ENCODE measurements at places on chromosomes 12 and 14.

- DNase-seq = no peak
- H3K4me1 ChIP-seq = peaks cover 7% of the 10 kb centered on the region
- no peak overlapping the region for H3K4me3 ChIP-seq
- H3K27me3 ChIP-seq = no peaks in the 10 kb centered on the region
Observed at GRCh38 chr14:85572845-85573244, 42.9 kb downstream of the FLRT2 start.

GRCh38 chr12:57755454-57756372, 810 bp downstream of the MARCHF9 start:
- DNase-seq = no peak
- peaks cover 43% of the 10 kb centered on the region for H3K36me3 ChIP-seq
- H3K27ac ChIP-seq = no peak overlapping the region
- H3K4me3 ChIP-seq = peak overlapping the region; percentile 58

DNA sequence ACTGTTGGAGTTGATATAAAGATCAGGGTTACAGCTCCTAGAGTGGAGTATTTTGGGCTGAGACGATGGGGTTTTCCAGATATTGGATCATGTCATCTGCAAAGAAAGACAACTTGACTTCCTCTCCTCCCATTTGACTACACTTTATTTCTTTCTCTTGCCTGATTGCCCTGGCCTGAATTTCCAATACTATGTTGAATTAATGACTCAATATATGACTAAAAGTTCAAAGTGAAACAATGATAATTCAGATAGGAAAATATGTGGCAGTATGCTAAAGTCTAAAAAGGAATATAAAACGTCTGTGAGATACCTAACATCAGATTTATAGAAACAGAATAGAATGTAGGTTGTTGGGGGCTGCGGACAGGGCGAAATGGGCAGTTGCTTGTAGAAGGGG, 72.2 kb downstream of the BHLHE41 start:
- peaks cover 5% of the 10 kb centered on the region for H3K36me3 ChIP-seq
- H3K27me3 ChIP-seq = no peaks in the 10 kb centered on the region
- no peak overlapping the region for H3K4me3 ChIP-seq
- no peak overlapping the region for H3K27ac ChIP-seq

DNA sequence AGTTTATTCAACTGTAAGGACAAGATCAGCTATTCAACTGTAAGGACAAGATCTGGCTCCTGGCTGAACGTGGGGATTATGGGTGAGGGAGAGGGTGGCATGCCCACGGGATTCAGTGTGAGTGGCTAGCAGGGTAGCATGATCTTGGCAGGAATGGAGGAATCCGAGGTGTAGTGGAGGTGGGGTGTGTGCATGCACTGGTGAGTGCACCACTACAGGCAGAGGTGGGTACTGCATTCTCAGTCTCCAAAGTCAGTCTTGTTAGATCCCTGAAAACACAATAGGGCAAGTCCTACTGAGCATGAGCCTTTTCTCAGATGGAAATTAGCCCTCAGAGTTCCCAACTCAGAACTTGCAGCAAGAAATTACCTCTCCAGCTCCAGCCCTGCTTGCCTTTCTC, 32.2 kb upstream of the DCD start:
- H3K27ac ChIP-seq = no peak overlapping the region
- H3K4me3 ChIP-seq = no peak overlapping the region
- H3K4me1 ChIP-seq = peaks cover 19% of the 10 kb centered on the region
- no peaks in the 10 kb centered on the region for H3K27me3 ChIP-seq

DNA sequence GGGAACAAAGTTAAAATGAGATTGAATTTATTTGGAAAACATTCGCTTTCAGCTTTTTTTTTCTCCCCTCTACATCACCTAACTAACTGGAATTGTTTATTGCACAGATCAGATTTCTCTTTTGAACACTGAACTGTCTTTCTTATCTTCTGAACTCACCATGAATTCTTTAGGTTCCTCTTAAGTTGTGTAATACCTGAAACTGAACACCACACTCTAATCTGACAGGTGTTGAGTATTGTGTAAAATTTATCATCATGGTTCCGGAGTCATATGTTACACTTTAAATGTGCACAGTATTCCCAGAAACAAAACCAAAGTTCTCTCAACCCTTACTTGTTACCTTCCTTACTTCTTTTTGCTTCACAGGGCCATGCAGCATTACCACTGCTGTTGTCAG, 66.8 kb downstream of the TGFB3 start:
- H3K4me1 ChIP-seq = peaks cover 11% of the 10 kb centered on the region
- H3K4me3 ChIP-seq = no peak overlapping the region
- H3K27ac ChIP-seq = no peak overlapping the region
- no peak for DNase-seq

- peaks cover 77% of the 10 kb centered on the region for H3K27me3 ChIP-seq
- H3K4me3 ChIP-seq = no peak overlapping the region
Observed at GRCh38 chr14:36518031-36518585, 1.9 kb downstream of the NKX2-1 start.

DNA sequence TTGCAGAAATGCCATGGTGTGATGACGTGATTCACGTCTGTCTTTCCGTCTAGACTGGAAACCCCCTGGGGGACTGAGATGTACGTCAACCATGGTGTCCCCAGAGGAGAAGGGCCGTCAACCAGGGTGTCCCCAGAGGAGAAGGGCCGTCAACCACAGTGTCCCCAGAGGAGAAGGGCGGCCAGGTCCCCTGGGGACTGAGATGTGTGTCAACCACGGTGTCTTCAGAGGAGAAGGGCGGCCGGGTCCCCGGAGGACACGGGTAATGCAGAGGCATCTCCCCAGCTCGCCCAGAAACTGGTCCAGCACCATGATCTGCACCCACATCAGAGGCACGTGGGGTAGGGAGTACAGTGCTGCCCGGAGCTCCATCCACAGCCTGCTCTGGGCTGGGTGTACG, 30.6 kb upstream of the GALNT9 start:
- H3K27ac ChIP-seq = no peak overlapping the region
- H3K36me3 ChIP-seq = no peaks in the 10 kb centered on the region
- no peaks in the 10 kb centered on the region for H3K4me1 ChIP-seq
- no peak for DNase-seq
- H3K4me3 ChIP-seq = no peak overlapping the region
- H3K27me3 ChIP-seq = peaks cover 5% of the 10 kb centered on the region

- H3K27ac ChIP-seq = no peak overlapping the region
- DNase-seq = no peak
- H3K27me3 ChIP-seq = no peaks in the 10 kb centered on the region
- H3K36me3 ChIP-seq = no peaks in the 10 kb centered on the region
Observed at GRCh38 chr12:117439531-117440001, 78.1 kb upstream of the NOS1 start.

- DNase-seq = no peak
- no peaks in the 10 kb centered on the region for H3K36me3 ChIP-seq
- H3K27ac ChIP-seq = no peak within 1 kb of the TSS
- H3K4me3 ChIP-seq = no peak within 1 kb of the TSS
Observed at GRCh38 chr12:11134305-11134704, at the start of gene TAS2R30. TAS2R30 (minus strand) TSS chr12:11134644; CDS start chr12:11134244, 400 bp downstream.

DNA sequence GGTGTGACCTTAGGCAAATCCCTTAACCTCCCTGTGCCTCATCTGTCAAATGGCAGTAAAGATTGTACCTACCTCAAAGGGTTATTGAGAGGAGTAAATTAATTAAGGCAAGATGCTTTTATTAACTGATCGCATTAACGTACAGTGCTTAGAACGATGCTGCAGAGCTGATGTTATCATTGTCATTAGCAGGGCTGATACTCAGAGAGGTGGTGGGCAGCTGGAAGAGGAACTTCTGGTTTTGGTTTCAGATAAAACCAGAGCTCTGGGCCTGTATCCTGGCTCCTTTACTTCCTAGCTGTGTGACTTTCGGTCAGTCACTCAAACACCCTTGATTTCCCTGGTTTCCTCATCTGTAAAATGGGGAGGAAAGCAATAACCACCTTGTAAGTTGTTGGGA, 55.1 kb downstream of the CALM1 start:
- DNase-seq = no peak
- H3K27me3 ChIP-seq = no peaks in the 10 kb centered on the region
- no peak overlapping the region for H3K4me3 ChIP-seq

DNA sequence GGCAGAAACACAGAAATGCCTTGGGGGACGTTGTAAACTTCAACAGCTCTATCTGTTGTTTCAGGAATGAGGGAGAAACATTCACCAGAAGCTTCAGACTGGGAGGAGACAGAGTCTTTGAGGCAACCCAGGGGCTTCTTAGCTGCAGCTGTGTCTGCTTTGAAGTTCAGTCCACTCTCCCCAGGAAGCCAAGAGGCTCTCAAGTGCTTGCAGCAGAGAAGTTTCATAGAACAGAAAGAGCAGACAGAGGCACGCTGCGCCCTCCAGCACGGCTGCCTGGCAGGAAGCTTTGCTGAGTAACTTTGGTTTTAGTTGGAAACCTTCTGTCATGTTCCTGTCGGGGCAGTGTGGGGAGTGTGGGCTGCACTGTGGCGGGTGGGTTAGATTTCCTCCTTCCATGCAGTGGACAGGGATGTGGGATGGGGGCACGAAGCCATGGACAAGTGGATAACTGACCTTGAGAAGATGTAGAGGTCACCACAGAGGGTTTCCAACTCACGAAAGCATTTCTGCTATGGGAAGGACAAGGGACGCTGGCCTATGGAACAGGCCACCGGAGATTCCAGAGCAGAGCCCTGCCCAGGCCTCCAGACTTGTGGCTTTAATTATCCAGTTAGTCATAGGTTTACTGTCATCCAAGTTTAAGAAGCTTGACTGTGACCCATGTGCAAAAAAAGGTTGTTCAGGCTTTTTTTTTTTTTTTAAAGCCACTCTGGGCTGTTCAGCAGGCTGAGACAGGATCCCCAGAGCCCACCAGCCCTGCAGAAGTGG, 107.7 kb downstream of the ARF6 start:
- H3K27ac ChIP-seq = no peak overlapping the region
- no peak for DNase-seq
- peaks cover 73% of the 10 kb centered on the region for H3K27me3 ChIP-seq
- H3K36me3 ChIP-seq = no peaks in the 10 kb centered on the region
- H3K4me3 ChIP-seq = no peak overlapping the region

DNA sequence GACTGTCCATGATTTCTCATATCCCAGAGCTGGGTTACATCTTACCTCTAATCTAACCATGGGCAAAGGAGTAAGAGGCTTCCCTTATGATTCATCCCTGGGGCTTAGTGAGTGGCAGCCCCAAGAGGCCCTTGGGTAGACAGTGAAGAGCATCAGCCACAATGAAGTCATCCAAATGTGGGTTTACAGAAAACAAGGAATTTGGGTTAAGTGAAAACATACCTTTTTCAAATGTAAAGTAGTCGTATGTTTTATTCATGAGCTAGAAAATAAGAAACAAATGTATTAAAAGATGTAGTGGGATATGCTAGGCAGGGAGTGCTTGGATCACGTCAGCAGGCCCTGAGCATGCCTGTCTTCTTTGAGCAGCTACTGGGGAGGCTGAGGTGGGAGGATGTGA, 54.0 kb upstream of the ELK3 start:
- no peak for DNase-seq
- H3K36me3 ChIP-seq = no peaks in the 10 kb centered on the region
- H3K27me3 ChIP-seq = no peaks in the 10 kb centered on the region

- H3K27me3 ChIP-seq = no peaks in the 10 kb centered on the region
- no peak overlapping the region for H3K27ac ChIP-seq
- H3K4me1 ChIP-seq = peaks cover 2% of the 10 kb centered on the region
- H3K4me3 ChIP-seq = no peak overlapping the region
Observed at GRCh38 chr12:30985814-30986452, 59.4 kb downstream of the TSPAN11 start.

Data from neuronal stem cell (in vitro differentiated cells).